ENCODE measurements at places on chromosomes 5 and 9.
A peak's percentile ranks its signal among the peaks of the same experiment; 100 is the strongest.

DNA sequence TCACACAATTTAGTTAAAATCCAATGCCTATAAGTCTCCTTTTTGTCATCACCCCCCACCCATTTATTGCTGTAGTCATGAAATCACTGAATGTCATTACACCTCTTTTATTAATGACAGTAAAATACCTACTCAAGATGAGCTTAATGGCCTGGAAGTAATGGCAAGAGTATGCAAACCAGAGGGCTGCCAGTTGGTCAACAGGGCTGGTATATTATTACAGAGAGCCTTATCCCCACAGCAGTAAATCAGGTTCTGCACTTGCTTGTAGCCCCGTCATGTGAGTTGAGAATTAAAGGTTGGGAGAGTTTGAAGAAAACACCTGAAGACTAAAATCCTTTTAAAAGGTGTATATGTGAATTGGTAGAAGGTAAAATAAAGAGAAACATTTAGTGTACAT is 372.4 kb downstream of the MAT2B start:
- no peak for DNase-seq

- no peak for DNase-seq
These were observed 118.7 kb downstream of the NDUFS4 start for GRCh38 chr5:53678981-53679660.

- no peak for DNase-seq
These were observed 625 bp upstream of the OLFM1 start for GRCh38 chr9:135086597-135087488.

- DNase-seq: no peak
These were observed 69.4 kb downstream of the NPR3 start for GRCh38 chr5:32780508-32780919.

- no peak for DNase-seq
These were observed 7.3 kb downstream of the UBTD2 start for GRCh38 chr5:172276214-172276613.

DNA sequence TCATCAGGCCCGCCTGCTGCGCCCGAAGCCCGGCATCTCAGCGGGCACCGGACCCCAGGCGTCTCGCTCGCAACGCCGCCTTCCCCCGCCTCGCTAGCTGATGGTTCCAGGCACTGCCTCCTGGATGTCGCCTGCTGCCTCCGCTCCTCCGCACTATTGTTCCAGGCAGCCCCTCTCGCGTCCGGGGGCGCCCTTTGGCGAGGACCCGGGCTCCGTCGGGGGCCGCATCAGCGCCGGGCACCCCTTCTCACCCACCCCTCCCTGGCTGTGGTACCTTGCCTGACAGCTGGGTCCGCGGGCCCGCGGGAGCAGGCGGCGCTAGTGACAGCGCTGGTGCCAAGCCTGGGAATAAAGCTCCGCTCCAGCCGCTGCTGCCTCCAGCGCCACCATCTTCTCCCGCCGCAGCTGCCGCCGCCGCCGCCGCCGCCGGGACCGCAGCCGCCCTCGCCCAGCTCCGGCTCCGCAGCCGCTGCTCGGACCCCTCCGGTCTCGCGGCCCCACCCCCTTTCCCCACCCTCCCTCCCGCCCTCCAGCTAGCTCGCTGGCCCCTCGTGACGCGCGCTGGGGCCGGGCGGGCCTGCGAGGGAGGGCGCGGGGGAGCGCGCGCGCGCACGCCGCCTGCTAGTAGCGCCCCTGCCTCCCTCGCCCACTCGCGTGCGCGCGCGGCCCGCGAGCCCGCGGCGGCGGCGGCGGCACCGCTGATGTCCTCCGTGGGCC is at the start of gene APBA1:
Gene APBA1, minus strand, starts transcription at position 493 of the 717 bp plus-strand sequence.
- DNase-seq: peak; percentile 27

DNA sequence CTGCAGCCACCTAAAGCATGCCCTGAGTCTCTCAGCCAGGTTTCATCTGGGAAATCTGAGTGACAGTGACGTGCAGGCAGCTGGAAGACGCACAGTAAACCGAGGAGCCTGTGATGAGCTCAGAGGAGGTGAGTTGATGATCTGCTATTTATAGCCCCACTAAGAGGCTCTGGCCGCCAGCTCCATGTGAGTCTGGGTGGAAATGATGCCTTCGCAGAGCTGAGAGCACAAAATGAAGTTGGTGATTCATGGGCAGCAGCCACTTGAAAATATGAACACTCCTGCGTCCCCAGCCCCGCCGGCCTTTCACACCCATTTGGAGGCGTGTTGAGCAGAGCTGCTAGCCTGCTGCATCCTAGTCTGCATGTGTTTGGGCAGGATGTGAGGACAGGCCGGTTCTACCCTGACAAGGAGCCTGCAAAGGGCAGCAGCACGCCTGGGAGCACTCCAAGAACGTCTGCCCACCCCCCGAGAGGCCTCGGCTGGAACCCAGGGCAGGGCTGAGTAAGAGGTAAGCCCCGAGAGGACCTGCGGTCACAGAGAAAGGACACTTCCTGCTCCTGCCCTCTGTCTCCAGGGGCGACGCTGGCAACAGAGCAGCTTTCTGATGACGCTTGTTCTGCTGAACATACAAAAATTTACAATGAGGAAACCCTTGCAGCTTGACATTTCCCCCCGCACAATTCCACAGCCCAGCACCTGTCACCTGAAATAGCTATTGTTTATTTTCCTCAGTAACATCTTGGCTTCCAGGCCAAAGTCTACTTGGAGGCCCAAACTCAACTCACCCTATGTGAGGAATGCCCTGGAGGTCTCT is 25.1 kb upstream of the CDKN2AIPNL start:
- DNase-seq: peak; percentile 24

GRCh38 chr9:84659313-84659712 is 10.2 kb upstream of the NTRK2 start:
- no peak for DNase-seq

DNA sequence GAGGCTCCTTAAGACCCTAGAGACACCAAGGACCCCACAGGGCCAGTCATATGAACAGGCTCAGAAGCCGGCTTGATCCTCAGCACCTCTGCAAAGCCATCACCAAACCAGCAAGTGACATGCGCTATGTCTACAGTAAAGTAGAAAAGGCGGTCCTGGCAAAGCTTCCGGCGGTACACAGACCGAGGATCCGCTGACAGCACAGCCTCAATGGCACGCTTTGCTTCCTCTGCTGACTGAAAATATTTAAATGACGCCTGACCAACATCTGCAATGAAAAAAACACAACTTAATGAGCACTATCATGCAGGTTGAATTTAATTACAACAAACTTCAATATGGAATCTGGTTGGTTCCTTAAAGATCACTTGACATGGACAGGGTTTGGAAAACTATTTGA is 17.6 kb downstream of the TRMO start:
- no peak for DNase-seq
